ENCODE measurements at places on chromosomes 2 and 18.
A peak's percentile ranks its signal among the peaks of the same experiment; 100 is the strongest.

GRCh38 chr2:20404950-20405349 lies 41.9 kb upstream of the RHOB start:
- DNase-seq: no peak

- DNase-seq: peak; percentile 53
Measured at GRCh38 chr2:101199251-101199791, 48.1 kb upstream of the TBC1D8 start.

DNA sequence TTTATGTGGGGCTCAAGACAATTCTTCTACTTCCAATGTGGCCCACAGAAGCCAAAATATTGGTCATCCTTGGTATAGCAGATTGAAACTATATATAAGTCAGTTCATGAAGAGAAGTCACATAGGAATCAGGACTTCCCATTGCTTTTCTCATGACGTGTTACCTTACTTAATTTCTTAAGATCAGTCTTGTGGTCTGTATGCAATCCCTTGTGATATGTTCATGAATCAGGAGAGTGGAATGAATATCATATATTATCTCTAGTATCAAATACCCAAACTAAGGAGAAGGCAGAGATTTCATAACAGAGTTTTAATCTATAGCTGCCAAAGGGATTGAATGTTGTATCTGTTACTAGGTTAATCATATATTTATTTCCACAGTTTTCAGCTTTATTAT lies 1390.4 kb downstream of the SUCLG1 start:
- DNase-seq: peak; percentile 81

DNA sequence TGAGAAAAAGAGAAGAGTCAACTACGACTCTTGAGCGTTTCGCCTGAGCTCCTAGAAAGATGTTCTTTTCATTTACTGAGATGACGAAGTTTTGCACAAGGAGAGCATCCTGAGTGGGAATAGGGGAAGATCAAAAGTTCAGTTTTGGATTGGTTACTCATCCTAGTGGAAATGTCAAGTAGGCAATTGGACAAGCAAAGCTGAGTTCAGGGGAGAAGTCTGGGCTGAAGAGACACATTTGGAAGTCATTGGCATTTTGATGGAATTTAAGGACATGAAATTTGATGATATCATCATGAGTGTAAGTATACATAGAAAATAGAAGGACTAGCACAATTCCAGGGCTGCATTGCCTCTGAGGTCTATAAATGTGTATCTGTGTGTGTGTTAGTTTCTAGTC lies 416.6 kb downstream of the RAD51AP2 start:
- no peak for DNase-seq

- no peak for DNase-seq
Measured at GRCh38 chr2:234805836-234806235, 146.0 kb upstream of the SH3BP4 start.

DNA sequence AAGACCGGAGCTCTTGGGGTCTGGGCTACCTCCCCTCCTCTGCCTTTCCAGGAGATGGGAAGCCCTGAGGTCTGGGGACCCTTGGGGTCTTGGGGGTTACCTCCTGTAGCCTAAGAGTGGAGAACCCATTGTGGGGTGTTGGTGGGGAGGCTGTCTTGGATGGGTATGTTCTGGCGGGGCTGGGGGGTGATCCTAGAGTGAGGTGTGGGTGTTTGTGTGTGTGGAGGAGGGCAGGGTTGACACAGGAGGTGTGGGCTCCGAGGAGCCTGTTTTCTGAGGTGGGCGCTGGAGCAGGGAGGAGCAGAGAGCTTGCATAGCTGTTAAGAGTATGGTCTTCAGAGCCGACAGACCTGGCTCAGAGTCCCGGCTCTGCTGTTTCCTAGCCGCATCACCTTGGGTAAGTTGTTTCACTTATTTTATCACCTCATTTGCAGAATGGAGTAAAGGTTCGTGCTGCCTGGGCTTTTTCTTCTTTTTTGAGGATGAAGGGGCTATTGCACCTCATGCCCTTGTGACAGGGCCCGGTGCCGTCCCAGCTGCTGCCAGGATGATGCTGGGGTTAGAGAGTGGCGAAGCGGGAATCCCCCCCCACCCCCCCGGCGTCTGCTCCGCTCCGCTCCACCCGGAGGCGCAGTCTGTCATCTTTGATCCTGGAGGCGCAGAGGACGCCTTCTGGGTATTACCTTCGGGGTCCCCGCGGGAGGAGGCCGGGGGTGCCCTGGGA lies 17.2 kb downstream of the TET3 start:
- DNase-seq: no peak

DNA sequence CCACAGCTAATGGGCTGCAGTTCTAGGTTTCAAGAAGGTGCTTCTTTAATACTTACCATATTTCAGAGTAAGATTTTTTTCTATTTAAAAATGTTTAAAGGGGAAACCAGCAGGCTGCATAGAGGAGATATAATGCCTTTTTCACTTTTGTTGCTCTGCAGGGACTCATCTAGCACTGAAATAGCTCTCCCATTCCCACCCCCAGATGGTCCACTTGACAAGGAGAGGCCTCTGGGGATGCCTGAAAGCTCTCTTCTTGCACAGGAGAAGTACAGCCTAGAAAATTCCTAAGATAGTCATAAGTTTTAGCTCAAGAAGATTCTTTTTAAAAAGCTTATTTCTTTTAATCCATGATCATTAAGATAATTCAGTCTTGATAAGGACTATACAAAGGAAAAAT lies 126.4 kb downstream of the CDH2 start:
- no peak for DNase-seq

DNA sequence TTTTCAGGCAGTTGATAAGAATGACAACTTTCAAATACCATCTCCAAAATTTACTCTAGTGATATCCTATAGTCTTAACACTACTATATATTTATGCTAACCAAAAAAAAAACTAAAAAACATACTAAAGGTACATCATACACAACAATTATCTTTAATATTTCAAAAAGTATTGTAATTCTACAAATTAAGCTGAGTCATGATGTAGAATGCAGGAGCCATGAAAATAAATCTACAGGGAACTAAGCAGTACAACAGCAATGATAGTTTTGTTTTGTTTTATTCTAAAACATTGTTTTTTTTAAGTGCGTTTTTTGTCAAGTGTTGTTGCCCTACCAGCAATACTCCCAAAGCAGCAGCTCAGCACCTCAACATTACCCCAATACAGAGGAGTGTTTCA lies 314.3 kb downstream of the FSIP2 start:
- DNase-seq: no peak

GRCh38 chr2:215579809-215580208 lies 143.9 kb upstream of the FN1 start:
- DNase-seq: peak; percentile 98

GRCh38 chr18:42182728-42183700 lies 228.0 kb downstream of the PIK3C3 start:
- DNase-seq: peak; percentile 14

GRCh38 chr2:33498291-33498956 lies 22.0 kb downstream of the RASGRP3 start:
- DNase-seq: peak; percentile 36

GRCh38 chr2:69345434-69345833 lies 41.6 kb downstream of the GFPT1 start:
- peak; percentile 61 for DNase-seq

DNA sequence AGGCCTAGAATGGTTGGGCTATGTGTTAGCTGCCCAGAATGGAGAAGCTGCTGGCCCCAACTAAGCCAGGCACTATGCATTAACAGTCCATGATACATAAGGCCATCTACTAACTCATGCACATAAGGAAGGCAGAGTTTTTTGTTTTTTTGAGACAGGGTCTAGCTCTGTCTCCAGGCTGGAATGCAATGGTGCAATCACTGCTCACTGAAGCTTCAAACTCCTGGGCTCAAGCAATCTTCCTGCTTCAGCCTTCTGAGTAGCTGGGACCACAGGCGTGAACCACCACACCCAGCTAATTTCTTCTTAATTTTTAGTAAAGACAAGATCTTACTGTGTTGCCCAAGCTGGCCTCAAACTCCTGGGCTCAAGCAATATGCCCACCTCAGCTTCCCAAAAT lies 37.6 kb downstream of the GPR45 start:
- DNase-seq: no peak

DNA sequence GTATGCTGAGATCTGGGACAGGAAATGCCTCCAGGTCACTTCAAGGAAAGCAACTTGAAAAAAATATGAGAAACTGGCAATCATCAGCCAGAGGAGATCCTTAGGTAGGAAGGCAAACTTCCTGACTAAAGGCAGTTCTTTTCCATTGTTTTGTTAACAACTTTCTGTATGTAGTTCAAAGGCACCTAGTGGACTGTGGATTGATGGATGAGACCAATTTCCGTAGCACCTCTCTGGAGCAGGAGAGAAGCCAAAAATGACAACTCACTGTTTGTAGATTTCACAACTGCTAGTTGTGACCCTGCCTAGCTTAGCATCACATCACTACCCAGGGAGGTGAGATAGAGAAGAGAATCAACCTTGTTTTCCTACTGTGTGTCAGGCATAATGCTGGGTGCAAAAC lies 21.8 kb upstream of the NOSTRIN start:
- peak; percentile 31 for DNase-seq

- no peak for DNase-seq
Measured at GRCh38 chr2:47155091-47155876, at the start of gene STPG4. Gene STPG4, minus strand, starts transcription at chr2:47155308. Its CDS starts 57 bp downstream, at chr2:47155251.

DNA sequence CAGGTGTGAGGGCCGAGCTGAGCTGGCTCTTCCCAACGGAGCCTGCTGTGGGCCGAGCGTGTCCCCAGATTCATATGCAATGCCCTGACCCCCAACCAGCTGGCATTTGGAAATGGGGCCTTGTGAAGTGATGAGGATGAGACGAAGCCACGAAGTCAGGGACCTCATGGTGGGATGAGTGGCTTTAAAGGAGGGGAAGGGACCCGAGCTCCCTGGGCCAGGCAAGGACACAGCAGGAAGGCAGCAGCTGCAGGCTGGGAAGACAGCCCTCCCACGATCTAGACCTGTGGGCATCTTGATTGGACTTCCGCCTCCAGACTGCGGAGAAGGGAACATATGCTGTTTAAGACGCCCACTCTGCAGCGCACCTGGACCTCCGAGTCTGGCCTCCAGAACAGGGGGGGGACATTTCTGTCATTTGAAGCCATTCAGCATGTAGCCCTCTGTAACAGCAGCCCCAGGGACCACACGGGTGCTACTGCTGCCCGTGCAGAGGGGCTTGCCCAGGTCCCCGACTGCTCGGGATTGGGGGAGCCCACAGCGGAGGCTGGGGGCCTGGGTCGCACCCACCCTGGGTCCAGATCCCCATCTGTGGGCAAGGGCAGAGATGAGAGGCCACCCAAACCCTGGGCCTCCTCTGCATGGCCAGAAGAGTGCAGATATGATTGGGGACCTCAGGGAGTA lies 27.2 kb downstream of the KIF1A start:
- DNase-seq: no peak

GRCh38 chr2:145185696-145186095 lies 665.8 kb upstream of the ZEB2 start:
- peak; percentile 73 for DNase-seq

GRCh38 chr2:100367163-100367562 lies 44.9 kb upstream of the LONRF2 start:
- DNase-seq: no peak

- no peak for DNase-seq
Measured at GRCh38 chr2:241562269-241562891, 3.8 kb downstream of the BOK start.

- no peak for DNase-seq
Measured at GRCh38 chr2:207873794-207874193, 104.1 kb upstream of the FZD5 start.

GRCh38 chr18:6194640-6195039 lies 220.1 kb downstream of the L3MBTL4 start:
- DNase-seq: no peak

DNA sequence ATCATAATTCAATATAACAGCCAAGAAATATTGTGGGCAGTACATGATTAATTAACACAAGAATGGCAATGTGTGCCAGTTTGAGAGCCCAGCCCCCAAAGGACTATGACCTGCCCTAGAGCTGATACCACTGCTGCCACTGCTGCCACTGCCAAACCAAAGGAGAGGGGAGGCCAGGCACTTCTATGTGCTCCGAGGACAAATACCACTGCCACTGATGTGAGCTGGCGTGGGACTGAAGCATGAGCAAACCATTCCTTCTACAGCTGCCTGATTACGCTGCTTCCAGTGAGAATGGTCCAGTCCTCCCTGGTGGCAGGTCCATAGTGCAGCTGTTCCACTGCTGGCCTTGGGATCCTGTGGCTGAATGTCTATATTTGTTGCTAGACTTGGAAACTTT lies 392.2 kb downstream of the CCDC85A start:
- DNase-seq: no peak

DNA sequence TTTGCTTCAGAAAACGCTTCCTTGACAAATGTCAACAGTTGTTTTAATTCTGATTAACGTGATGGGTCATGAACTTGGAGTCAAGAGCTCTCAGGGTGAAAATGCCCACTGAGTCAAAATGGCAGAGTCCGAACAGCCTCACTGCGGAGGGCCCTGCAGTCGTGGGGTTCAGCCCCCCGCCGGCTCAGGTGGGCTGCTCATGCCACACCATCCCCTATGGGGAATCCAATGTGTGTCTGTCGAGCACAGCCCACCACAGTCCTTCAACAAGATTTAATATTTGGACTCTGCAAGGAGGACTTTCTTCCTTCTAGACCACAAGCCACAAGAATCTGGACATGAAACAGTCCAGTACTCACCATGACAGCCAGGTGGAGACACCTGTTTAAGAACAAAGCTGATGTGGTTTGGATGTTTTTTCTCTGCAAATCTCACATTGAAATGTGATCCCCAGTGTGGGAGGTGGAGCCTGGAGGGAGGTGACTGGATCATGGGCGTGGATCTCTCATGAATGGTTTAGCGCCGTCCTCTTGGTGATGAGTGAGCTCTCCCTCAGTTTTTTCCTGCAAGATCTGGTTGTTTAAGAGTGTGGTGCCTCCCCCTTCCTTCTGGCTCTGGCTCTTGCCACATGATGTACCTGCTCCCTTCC lies 201.0 kb downstream of the NDUFA10 start:
- peak; percentile 22 for DNase-seq

DNA sequence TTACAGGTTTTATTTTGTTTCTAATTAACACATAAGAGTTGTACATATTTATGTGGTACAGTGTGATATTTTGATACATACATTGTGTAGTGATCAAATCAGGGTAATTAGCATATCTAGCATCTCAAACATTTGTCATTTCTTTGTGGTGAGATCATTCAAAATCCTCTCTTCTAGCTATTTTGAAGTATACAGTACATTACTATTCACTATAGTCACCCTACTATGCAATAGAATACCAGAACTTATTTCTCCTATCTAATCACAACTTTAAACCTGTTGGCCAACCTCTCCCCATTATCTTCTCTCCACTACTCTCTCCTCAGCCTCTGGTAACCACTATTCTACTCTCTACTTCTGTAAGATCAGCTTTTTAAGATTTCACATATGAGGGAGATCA lies 325.8 kb downstream of the CYP26B1 start:
- peak; percentile 24 for DNase-seq

DNA sequence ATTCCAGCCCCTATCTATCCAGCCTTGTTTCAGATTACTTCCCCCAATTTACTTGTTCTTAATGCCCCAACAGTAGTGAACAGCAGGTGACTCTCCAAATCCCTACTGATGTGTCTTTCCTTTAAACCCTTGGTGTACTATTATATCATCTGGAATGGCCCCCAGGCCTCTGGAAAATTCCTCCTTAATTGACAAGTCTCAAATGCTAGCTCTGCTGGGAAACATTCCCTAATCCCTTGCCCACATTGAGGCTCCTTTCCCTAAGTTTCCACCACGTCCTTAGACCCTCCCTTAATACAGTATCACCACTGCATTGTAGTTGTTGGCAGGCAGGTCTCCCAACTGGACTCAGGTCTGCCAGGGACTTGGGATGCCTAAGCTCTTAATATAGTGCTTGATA lies 41.0 kb downstream of the MYO3B start:
- DNase-seq: no peak

- DNase-seq: no peak
Measured at GRCh38 chr18:8359076-8359475, 250.2 kb upstream of the RAB12 start.

- no peak for DNase-seq
Measured at GRCh38 chr2:3076848-3077642, 300.6 kb downstream of the EIPR1 start.

Data from iris pigment epithelial cell (primary cell).